ENCODE measurements at places on chromosomes 2 and 18.

GRCh38 chr2:149042881-149043280 lies 4.4 kb downstream of the LYPD6B start:
- no peak for DNase-seq

DNA sequence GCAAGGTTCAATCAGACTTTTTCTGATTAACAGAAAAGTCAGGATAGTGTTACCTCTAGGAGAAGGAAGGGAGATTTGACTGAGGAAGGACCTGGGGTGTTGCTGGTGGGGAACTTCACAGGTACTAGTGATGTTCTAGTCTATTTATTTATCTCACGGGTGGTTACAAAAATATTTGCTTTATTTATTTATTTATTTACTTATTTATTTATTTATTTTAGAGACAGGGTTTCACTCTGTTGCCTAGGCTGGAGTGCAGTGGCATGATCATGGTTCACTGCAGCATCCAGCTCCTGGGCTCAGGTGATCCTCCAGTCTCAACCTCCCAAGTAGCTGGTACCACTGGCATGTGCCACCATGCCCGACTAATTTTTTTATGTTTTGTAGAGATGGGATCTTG lies 105.4 kb downstream of the MCFD2 start:
- DNase-seq = no peak

- DNase-seq = no peak
Observed at GRCh38 chr2:44770221-44771195, 171.0 kb upstream of the SIX3 start.

DNA sequence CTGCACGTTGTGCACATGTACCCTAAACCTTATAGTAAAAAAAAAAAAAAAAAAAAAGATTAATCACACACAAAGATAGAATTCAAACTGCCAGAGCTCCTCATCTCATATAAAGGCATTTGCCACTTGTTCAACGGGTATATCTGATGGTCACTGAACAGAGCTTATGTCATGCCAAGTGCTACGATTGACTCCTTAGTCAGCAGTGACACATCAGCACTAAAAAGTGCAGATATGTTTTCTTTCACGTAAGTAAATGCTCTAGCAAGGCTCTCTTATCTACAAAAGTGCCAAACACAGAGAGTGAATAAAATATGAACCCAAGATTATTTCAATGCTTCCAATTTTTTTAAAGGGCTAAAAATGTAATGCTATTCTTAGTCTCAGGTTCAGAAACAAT lies 1.1 kb downstream of the LMAN1 start:
- DNase-seq = peak; percentile 4

DNA sequence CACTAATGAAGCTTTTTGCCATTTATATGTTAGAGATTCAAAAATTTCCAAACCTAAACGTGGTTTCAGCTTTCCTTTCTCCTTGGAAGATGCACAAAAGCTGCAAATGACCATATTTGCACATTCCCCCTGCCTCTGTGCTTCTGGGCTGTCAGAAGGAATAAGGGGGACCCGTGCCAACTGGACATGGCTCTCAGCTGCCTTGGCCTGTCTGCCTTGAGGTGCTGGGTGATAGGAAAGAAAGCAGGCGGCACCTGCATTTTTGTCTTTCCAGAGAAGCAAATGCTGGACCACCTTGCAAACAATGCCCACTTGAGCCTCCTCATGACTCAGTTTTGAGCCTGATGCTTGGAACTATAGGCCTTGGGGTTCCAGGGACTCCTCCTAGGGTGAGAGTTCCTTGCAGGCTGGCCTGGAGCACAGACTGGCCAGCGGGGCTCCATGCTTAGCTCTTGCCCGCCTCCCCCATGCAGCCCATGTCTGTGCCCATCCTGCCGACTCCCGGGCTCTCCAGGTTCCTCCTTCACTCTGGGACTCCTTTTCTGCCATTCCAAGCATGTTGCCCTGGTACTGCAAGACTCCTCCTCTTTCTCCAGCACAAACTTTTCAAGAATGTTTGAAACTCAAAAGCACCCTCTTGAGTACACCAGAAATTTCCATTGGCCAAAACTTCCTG lies 109.0 kb upstream of the EPAS1 start:
- DNase-seq = no peak

DNA sequence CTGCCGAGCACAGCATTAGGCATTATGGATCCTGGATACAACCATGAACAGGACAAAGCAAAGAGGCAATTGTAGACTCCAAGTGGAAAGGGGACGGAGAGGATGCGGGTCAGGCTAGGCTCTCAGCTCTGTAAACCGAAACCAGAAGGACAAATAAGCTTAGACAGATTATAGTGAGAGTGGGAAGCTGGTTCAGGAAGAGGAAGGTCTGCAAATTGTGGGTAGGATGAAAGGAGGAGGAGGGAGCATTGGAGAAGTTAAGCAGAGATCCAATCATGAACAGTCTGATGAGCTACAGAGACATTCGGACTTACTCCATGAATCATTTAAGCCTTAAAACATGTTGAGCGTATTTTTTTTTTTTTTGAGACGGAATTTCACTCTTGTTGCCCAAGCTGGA lies 3.0 kb downstream of the MSH6 start:
- no peak for DNase-seq

DNA sequence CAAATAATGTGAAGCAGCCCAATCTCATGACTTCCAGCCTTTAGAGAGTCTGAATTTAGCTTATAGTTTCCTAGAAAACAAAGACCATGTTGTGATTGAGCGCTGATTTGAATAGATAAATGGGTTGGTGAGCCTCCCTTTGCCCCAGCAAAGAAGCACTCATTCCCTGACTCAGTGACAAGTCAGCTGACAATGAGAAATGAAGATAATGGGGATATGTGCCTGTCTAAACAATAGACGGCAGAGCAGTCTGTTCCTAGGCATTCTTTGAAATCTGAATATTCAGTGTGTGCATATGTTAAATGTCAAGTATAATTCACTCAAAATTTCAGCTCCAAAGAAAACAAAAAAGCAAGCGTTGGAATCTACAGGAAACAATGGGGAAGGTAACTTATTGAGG lies 34.8 kb upstream of the LINC00305 start:
- DNase-seq = no peak

- DNase-seq = no peak
Observed at GRCh38 chr2:149572102-149572953, 15.2 kb downstream of the MMADHC start.

DNA sequence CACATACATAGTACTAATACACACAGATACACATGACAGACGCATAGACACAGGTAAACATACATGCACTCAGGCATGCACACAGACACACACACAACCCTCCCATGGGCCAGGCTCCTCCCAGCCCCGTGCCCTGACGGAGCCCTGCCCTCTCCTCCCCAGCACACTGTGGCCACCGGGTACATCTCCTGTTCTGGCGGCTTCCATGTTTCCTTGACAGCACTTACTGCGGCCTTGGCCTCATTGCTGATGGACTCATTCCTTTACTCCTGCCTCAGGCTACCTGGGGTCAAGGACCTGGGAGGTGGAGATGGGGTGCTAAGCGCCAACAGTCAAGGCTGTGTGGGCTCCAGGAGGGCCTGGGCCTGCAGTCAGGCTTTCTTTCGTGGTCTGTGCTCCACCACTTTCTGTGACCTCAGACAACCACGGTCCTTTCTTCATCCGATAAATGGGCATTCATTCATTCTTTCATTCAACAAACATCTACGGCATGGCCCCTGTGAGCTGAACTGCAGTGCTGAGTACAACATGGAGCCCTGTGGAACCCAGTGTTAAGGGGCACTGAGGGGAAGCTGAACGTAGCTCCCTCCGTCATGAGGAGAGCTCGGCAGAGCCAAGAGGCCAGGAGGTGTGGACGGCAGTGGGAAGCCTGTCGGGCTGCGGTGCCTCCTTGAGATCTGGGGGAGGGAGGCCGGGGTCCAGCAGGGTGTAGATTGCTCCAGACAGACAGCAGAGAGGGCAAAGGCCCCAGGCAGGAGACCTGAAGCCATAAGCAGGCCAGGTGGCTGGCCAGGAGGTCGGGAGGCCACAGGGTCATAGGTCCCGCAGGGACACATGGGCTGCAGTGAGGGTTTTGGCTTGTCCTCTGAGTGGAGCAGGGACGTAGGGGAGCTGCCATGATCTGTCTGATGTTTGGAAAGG lies 190.4 kb upstream of the HDAC4 start:
- no peak for DNase-seq

DNA sequence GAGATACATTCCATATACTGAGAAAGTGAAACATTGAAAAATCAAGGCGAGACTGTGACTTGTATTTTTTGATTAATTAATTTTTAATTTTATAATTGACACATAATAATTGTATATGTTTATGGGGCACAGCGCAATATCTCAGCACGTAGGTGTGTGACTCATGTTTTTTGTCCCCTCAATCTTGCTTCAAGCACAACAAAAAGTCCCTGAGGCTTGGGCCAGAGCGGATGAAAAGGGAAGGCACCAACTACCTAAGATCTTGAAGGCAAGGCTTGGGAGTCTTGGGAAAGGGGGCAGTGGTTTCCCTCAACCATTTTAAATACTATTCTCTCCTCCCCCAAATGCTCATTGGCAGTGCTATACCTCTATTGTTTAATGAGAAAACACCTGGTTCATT lies 9.9 kb downstream of the SGPP2 start:
- DNase-seq = no peak

DNA sequence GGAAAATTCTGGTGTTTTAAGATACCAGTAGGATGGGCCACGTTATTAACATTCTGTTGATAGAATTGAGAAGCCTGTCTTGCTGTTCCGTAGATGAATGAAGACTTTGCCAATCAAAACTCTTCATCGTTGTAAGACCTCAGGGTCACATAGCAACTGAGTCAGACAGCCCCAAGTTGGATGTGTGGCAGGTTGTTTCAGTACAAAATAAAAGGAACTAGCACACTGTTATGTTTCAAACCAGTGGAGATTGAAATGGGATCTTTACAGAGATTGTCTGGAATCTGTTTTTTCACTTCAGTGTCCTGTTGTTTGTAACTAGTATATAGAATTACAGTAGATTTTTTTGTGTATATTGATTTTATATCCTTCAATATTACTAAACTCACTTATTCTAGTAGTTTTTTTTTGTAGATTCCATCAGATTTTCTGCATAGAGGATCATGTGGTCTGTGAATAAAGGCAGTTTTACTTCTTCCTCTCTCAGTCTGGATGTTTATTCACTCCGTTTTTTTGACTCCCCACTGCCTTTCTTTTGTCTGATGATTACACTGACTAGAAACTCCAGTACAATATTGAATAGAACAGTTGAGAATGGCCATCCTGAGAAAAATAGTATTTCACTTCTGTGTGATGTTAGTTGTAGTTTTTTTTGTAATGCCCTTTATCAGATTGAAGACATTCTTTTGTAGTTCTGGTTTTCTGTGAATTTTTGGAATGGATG lies 22.7 kb downstream of the EPC2 start:
- no peak for DNase-seq

DNA sequence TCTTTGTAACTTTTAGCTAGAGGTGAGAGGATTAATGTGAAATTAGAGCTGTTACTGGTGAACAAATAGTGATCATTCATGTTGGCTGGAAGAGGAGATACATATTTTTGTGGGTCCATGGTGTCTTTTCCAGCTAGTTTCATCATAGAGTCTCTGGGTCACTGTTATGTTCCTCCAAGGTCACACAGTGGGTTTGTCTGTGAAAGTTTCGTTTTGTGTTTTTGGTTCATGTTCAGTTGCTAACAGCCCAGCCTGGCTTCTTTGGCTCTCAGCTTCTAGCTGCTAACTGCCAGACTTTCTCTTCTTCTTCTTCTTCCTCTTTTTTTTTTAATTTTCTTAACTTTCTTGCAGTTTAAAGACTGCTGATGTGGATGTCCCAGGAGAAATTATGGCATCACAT lies 480.0 kb upstream of the SYT4 start:
- DNase-seq = no peak

- DNase-seq = no peak
Observed at GRCh38 chr2:8800821-8801220, 36.6 kb downstream of the KIDINS220 start.

DNA sequence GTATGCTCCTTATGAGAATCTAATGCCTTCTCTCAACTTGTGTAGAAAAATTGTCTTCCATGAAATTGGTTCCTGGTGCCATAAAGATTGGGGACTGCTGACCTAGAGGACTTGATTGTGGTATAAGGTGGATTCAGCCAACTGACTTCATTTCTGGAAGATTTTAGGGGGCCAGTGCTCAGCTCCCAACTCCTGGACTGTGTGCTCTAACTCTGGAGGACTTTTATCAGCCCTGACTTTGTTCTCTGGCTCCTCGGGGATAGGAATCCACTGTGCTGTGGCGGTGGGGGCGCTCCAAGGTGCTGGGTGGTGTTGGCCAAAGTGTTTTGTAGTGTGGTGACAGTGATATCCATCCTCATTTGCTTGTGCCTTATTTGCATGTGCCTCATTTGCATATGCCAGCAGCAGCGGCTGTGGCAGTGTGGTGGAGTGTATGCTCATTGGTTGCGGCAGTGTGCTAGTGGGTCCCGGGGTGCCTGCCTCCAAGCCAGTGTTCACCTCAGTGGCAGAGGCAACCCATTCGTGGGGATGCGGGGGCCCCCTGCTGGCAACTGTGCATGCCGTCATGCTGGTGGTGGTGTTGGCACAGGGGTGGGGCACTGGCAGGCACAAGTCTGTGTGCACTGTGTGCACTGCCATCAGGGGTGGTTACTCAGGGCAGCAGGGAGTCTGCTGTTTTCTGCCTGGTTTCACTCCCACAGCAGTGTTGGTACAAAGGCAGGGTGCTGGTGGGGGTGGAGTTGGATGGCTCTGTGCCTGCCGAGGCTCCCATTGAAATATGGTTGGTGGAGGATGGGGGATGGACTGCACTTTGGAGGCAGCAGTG lies 19.6 kb downstream of the EHBP1 start:
- DNase-seq = peak; percentile 11

- DNase-seq = no peak
Observed at GRCh38 chr2:25310965-25311864, 30.5 kb downstream of the DNMT3A start.

GRCh38 chr2:99571021-99571420 lies 81.2 kb upstream of the REV1 start:
- no peak for DNase-seq

- no peak for DNase-seq
Observed at GRCh38 chr18:62289047-62289446, 36.1 kb upstream of the TNFRSF11A start.

DNA sequence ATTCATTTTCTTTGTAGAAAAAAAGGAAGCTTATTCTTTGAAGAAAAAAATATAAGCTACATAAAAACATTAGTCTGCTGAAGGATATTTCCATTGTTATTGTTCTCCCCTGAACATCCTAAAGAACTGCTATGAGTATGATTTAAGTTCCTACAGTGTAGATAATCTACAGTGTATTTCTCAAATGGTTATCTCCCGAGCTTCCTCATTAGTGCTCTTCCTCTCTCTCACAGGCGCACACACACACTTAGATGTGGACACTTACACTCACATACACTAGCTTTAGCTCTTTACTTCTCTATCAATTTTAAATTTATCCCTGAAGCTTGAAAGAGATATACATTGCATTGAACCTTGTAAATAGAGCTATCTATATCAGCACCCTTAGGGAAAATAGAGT lies 681.0 kb downstream of the KCNJ3 start:
- no peak for DNase-seq

- DNase-seq = no peak
Observed at GRCh38 chr2:131023758-131024157, 69.5 kb downstream of the FAM168B start.

- DNase-seq = no peak
Observed at GRCh38 chr18:57026316-57026715, 120.6 kb upstream of the BOD1L2 start.

All from stimulated activated CD4-positive, alpha-beta T cell treated with anti-CD3 and anti-CD28 coated beads, Interleukin-2, amount 100 ng/mL, for 4 hours (primary cell).